HTR-8/SVneo (cell line): ENCODE measurements at places on chromosomes 6 and 20.
A peak's percentile ranks its signal among the peaks of the same experiment; 100 is the strongest.

DNA sequence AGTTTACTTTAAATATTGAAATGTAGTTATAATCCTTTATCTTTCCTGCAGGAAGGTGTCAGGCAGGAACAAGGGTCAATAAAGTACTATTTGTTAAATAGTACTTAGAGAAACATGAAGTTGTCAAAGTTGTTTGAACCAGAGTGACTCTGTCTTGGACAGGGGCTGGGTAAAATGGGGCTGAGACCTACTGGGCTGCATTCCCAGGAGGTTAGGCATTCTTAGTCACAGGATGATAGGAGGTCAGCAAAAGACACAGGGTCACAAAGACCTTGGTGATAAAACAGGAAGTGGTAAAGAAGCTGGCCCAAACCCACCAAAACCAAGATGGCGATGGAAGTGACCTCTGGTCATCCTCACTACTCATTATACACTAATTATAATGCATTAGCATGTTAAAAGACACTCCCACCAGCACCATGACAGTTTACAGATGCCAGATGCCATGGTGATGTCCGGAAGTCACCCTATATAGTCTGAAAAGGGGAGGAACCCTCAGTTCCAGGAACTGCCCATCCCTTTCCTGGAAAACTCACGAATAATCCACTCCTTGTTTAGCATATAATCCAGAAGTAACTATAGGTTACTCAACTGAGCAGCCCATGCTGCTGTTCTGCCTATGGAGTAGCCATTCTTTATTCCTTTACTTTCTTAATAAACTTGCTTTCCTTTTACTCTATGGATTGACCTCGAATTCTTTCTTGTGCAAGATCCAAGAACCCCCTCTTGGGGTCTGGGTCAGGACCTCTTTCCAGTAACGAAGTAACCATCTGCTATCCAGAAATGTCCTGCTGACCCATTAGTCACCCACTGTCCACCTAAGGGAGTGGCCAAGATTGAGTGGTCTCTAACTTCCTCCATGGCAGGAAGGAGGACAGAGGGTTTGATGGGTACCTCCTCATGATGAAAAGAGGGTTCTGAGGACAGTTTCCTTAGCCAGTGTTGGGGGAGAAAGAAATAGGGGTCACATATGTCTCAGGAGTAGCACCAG lies 19.6 kb downstream of the SLC22A2 start:
- DNase-seq: no peak

DNA sequence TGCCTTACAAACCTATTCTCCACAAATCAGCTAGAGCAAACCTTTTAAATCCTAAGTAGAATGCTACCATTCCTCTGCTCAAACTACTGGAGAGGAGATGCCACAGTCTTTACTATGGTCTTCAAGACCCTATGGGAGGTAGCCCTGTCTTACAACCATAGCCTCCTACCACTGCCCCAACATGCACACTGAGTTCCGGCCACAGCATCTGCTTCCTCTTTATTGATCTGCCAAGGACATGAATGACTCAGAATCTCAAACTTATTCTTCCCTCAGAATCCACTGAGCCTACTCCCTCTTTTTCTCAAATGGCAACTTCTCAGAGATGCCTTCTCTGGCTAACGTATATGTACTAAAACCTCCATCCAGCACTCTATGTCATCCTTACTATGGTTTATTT lies 12.2 kb upstream of the ANKEF1 start:
- no peak for DNase-seq

GRCh38 chr6:113578691-113579090 lies 278.5 kb upstream of the MARCKS start:
- DNase-seq: no peak

- no peak for DNase-seq
These were observed 19.9 kb downstream of the CAP2 start for GRCh38 chr6:17413313-17413750.

GRCh38 chr6:95091823-95092436 lies 485.4 kb upstream of the MANEA start:
- DNase-seq: no peak

- no peak for DNase-seq
These were observed 31.9 kb upstream of the FAM135A start for GRCh38 chr6:70381417-70381782.

DNA sequence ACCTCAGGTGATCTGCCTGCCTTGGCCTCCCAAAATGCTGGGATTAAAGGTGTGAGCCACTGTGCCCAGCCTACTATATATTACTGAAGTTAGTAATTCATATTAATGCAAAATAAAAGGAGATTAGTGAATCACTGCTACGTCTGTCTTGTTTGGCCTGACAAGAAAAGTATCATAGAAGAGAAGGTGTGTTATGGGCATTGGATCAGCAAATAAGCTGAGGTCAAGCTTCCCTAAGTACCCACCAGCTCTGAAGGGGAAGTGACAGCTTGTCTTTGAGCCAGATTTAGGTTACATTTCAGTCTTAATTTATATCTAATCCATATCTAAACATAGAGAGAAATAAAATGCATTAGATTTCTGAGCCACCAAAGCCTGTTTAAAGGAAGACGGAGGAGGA lies 7.1 kb downstream of the SGK1 start:
- DNase-seq: no peak

DNA sequence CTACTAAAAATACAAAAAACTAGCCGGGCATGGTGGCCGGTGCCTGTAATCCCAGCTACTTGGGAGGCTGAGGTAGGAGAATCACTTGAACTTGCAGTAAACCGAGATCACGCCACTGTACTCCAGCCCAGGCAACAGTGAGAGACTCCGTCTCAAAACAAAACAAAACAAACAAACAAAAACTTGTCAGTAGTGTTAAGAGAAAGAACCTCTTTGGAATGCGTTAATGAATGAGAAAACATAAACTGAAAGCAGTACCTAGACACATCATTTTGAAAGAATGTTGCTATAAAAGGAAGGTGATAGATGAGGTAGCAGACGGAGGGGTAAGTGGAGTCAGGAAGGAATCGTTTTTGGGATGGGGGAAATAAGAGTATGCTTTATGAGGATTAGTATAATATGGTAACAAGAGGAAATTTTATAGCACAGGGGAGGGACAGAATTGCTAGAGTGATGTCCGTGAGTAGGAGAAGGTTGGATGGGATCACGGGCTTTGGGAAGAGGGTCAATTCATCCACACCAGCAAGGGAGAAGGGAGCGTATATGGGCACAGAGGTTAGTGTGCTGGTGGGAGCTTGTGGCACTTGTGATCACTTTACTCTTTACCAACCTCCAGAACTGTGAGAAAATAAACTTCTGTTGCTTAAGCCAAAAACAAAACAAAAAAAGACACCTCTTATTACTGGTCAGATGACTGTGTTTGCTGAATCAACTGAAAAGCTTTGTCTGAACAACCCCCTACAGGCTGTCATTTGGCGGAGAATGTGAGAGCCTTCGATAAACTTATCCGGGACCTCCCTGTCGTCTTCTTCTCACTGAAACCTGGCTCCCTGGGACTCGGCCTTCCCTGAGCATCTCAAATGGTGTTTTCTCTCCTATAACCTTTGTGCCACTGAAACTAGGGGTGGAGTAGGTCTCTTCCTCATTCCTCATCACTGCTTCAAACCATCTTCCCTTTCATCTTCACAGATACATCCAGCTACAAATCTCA lies 48.9 kb upstream of the TFAP2A start:
- no peak for DNase-seq

DNA sequence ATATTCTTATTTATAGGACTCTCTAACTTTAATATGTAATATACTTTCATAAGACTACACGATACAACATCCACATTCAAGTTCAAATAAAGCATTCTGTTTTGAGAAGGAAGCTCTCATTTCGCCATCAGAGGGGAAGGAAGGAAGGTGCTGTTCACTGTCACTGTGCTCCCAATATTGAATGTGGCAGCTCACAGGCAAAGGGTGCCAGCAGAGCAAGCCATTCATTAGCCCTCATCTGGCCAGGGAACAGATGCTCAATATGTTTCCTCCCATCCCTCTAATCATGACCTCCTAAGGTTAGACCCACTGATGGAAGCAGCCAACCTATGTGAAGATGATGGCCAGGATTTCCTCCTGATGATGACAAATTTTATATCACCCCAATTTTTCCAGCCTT lies 154.4 kb downstream of the DST start:
- DNase-seq: no peak

DNA sequence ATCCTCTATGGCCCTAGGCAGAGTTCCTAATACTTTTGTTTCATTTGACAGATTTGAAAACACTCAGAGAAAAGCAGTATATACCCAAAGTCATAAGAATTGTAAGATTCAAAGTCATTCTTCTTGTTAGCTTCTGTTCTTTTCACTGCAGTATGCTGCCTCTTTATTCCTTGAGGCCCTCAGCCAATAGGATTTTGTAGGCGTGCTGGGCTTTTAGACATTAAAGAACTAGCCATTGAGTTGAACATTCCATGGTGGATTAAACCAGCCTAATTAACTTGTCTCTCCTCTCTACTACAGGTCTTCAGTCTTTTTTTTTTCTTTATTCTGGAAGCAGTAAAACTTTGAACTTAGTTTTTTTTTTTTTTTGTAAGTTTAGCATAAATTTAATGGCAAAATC lies 186.3 kb downstream of the PLCB4 start:
- DNase-seq: no peak

DNA sequence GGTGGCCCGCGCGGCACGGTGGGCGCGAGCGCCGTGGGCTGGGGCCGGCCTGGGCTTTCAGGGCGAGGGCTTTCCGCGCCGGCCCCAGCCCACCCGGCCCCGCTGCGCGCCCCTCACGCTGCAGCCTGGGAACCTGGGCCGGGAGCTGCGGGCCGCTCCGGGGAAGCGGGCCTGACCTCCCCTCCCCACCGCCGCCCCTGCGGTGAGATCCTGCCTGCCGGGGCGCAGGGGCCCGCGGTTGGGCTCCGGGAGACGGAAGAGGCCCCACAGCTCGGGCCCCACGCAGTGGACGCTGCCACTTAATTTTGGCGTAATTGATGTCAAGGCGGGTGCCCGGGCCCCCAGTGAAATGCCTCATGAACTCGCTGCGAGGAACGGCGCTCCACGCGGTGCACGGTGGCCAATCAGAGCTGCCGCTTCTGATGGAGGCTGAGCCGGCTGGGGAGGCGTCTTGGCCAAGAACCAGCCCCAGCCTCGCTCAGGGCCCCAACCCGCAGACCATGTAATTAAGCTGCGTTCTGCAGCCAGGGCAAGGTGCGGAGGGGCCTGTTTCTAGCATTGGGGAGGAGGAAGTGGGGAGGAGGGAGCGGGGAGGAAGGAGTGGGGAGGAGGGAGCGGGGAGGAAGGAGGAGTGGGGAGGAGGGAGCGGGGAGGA lies 96.1 kb upstream of the BHLHE23 start:
- peak; percentile 57 for DNase-seq

- DNase-seq: no peak
These were observed 86.6 kb downstream of the TFAP2B start for GRCh38 chr6:50905297-50905696.

DNA sequence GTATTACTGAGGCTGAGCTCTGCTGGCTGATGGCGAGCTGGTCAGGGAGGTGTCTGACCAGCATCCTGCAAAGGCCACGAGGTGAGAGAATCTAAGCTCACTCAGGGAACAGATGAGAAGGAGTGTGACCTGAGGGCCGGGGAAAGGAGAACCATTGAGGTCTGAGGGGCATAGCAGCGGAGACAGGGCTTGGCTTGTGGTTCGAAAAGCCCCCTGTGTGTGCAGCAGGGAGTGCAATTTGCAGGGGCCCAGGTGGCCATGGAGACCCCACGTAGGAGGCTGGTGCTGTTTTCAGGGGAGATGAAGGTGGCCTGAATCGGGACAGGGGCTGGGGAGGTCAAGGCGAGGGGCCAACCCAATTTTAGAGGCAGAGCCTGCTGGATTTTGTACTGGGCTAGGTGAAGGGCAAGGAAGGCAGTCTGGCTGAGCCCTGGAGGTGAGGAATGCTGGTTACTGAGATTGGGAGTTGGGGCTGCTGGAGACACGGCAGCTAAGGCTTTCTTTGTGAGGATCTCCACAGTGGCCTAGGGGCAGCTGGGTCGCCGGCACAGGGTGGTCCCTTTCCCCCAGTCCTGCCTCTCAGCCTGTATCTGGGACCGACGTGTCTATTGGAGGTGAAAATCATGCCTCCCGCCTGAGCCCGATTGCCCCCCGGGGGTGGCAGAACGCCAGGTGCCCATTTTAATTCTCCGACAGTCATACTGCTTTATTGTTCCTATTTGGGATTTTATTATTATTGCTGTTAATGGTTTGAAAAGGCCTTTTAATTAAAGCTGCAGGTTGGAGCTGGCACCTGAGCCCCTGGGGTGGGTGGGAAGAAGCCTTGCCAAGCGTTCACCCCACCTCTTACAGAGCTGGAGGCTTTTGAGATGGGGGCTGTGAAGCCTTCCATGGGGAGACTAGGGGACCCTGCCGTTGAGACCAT lies 28.4 kb downstream of the DLGAP4 start:
- no peak for DNase-seq

- no peak for DNase-seq
These were observed 84.1 kb downstream of the GINS1 start for GRCh38 chr20:25491446-25492038.
